Hematopoietic multipotent progenitor cell treated with erythropoietin and hydrocortisone succinate and interleukin-3 and kit ligand, for 4 days (in vitro differentiated cells): ENCODE measurements at places on chromosomes 2 and 18.

GRCh38 chr2:15968280-15969178 is 28.2 kb downstream of the MYCN start:
- DNase-seq, result no peak

GRCh38 chr2:9950521-9951271 is 797 bp upstream of the GRHL1 start:
- peak; percentile 62 for DNase-seq

GRCh38 chr2:169673106-169673505 is 21.1 kb downstream of the CFAP210 start:
- no peak for DNase-seq

- peak; percentile 5 for DNase-seq
Observed at GRCh38 chr2:175234650-175235049, 53.1 kb upstream of the ATP5MC3 start.

- peak; percentile 46 for DNase-seq
Observed at GRCh38 chr2:224884188-224884587, 158.1 kb downstream of the DOCK10 start.

DNA sequence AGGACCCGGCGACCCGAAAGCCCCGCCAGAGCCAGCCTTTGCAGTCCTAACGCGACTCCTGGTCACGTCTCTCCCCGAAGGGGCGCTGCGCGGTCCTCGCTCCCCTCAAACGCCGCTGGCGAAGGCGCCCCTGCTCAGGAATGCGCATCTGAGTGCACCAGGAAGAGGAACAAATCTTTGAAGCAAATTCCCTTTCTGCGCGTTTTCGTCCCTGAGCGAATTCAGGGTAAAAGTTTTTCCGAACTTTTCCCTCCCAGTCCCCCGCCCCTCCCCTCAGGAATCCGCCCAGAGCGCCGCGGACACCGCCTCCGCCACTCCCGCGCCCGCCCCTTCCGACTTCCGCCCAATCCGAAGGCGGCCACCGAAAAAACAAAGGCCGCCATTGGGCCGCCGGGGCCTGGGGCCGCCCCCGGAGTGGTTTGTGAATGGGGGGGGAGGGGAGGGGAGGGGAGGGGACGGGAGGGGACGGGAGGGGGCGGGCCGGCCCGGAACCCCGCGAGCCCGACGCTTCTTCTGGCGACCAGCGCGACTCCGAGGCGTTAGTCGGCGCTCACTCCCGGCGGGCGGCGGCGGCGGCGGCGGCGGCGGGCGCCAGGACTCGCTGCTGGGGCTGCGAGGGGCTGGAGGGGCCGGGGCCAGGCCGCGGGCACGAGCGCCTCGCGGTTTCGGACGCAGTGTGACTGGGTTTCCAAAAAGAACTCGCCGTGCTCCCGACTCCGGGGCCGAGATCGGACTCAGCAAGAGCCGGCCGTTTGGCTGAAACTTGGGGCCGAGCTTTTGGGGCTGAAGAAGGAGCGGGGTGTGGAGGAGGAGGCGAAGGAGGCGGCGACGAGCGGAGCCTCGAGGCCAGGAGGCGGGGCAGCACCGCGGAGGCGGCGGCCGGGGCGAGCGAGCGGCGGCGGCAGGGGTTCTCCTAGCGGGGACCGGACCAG is at the start of gene FZD7:
Gene FZD7 (plus strand): TSS at position 539 of the 932 bp plus-strand sequence. CDS start 793 bp downstream, outside the sequence.
- peak; percentile 95 for DNase-seq

- no peak for DNase-seq
Observed at GRCh38 chr2:139201516-139201915, 421.3 kb upstream of the NXPH2 start.

DNA sequence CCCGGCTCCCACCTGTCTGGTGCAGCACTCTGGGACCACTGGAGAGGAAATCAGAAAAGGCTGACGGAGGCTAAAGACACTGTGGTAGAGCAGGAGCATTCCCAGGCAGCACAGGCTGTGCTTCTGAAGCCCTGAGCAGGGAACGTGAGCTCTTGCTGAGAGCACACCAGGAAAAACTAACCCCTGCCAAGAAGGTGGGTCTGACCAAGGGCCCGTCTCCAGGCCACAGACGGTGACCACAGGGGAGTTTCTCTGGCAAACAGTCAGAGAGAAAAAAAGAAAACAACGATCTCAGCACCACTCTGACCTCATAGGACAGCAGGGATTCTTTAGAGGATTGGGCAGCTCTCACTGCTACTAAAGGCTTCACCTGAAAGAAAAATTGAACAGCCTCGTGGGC is 201.4 kb downstream of the AFF3 start:
- no peak for DNase-seq

DNA sequence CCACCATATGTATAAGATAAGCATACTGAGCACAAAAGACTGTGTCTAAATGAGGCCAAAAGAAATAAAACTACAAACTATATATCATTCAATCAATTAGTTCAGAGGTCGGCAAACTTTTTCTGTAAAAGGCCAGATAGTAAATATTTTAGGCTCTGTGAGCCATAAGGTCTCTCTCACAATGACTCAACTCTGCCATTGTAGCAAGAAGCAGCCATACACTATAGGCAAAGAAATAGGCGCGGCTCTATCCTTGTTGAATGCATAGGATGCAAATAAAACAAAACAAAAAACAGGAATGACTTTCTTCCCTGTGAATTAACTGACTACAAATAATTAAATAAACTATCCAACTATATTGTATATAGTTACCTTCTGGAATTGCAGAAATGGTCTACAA is 8.6 kb upstream of the CCDC88A start:
- DNase-seq, result no peak

DNA sequence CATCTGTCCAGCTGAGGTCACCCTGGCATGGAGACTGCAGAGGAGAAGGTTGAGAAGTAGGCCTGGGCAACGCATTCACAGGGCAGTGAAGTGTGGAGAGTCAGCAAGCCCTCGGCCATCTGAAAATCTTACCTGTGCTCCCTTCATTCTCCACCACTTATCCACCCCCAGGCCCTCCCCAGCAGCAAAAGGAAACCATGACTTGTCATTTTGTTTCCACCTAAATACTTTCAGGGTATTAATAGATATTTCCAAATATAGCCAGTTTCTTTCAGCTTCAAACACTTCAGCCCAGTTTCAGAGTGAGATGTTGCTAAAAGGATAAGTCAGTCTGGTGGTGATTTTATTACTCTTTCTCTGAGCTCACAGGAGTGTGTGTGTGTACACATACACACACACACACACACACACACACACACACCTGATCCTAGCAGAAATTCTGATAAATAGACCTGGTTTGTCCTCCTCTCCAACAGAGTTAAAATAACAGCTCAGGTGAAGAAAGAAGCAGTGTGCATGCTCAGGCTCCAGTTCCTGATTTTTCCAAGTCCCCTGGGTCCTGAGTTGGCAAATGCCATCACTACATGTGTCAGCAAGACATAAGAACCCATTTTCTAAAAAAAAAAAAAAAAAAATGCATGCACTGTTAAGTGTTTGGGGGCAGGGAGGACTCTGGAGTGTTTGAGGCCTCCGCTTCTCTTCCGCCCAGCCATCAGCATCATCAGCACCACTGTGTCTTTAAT is 82.8 kb downstream of the LOXHD1 start:
- DNase-seq, result no peak

GRCh38 chr2:187466129-187466792 is 18.2 kb upstream of the CALCRL start:
- DNase-seq, result no peak

DNA sequence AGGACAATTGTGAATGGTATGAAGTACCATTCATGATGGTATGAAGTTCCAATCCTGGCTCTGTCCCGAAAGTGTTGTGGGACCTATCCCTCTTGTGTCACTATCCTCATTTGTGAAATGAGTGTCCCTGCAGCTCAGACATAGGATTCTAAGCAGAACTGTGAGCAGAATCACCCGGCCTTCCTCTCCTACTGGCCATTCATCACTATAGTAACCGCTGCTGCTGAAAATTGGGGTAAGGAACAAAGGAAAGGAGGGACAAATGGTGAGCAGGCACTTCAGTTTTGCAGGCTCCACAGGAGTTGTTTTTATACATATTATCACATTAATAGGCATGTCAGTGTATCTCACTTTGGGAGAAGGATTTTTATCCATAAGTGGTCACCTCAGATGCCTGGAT is 27.4 kb downstream of the SMYD1 start:
- no peak for DNase-seq

GRCh38 chr18:8627107-8627472 is 17.9 kb downstream of the RAB12 start:
- no peak for DNase-seq

- DNase-seq, result no peak
Observed at GRCh38 chr2:1494906-1495305, 81.6 kb downstream of the TPO start.

GRCh38 chr2:238290715-238291549 is 2.5 kb upstream of the PER2 start:
- peak; percentile 24 for DNase-seq

DNA sequence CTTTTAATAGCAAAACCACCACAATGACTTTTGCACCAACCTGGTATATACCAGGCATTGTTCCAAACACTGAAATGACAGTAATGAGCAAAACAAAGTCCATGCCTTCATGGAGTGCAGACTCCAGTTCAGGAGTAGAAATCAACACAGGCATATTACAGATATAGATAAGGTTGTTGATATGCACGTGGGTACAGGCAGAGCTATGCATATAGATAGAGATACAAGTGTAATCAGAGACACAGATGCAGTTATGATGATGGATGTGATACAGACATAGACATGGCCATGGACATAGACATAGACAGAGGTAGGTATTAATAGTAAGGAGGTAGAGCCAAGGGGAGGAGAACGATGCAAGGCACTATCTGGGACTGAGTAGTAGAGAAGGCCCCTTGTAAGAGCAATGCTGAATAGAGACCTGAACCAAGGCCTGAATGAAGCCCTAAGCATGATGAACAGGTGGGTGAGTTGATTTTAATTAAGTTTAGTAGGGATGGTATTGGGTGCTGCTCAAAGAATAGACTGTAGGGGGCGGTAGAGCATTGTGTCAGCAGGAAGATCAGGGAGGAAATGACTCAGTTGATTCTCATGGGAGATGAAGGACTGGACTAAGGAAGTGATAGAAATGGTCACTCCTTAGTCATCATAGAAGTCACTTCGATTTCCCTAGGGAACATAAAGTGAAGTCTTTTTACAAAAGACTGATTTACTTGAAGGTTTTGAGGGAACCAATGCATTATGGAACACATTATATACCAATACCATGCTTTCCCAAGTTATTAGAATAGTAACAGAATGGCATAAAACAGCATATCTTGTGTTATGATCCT is 39.4 kb downstream of the CMPK2 start:
- peak; percentile 91 for DNase-seq

- DNase-seq, result peak; percentile 98
Observed at GRCh38 chr2:8525582-8526402, 156.1 kb upstream of the ID2 start.
